ENCODE measurements at places on chromosomes 7 and 10.

GRCh38 chr7:17436126-17436525 is 137.7 kb downstream of the AHR start:
- DNase-seq: no peak

DNA sequence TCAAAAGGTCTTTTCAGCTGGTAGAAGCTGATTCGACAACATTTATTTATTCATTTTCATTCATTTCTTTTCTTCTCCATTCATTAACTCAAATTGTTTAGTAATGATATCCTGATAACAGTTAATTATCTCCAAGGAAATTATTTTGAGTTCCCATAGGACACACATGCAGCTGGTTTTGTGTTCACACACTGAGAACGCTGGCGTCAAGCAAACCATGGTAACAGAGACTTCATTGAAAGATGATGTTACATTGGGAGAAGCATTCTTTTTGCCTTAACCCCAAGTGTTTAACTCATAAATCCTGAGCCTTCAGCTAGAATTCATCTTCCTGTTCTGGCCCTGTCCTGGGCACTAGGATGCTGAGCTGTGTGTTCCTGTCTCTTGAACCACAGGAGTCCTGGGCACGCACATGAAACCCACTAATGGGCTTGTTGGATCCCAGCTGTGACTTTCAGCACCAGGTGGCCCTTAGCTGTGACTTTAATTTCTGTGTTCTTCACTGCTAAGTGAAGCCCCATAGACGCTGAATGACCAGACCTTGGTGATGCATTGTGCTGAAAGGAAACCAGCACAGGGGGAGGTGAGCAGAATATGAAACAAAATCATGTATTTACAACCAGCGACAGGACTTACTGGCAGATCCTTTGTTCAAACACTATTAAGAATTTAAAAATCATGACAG is 121.5 kb upstream of the PRSS58 start:
- DNase-seq: no peak

DNA sequence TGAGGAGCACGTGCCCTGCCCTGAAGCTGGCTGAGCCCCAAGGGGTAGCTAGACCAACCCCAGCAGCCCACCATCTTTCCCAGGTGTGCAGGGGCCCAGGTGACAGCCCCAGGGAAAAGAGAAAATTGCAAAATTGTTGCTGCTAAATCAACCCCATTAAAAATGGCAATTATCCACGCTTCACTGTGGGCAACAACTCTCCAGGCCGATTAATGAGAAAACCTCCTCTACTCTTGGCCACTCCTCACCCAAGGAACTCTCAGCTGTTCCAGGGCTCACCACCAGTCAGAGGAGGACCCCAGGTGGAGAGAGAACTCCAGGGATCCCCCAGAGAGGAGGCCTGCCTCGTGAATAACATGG is 516.1 kb upstream of the MGMT start:
- no peak for DNase-seq

GRCh38 chr10:119478111-119478802 is 64.3 kb downstream of the RGS10 start:
- peak; percentile 74 for DNase-seq

DNA sequence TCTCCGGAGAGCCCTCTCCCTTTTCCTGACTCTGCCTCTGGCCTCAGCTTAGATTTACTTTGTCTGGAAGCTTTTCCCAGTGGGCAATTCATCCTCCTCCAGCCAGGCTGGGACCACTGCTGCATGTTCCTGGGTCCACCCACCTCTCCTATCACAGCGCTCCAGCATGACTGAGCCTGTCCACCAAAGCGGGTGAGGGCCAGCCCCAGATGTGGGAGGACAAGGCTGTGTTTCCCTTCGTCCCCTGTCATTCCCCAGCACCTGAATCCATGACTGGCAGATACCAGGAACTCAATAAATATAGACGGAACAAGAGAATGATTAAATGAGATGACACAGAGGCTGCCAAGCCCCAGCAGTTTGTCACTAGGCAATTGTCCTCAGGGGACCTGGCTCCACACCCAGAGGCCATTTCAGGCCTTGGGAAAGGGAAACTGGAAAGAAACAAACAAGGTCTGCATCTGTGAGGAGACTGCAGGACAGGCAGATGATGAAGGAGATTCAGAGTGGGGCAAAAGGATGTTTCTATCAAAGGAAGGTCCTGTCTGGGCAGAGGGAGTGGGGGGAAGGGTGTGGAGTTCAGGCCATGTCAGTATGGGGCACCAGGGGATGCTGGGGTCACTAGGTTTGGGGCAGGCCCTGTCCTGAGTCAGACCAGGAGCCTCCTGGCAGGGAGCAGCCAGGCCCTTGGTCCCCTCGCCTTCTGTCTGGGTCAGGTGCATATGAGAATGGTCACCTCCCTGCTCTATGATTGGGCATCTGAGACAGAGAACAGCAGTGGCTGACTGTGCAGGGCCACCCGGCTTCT is 576.4 kb downstream of the GRID1 start:
- DNase-seq: no peak

- no peak for DNase-seq
These were observed 12.3 kb upstream of the ACSM6 start for GRCh38 chr10:95181726-95182125.

DNA sequence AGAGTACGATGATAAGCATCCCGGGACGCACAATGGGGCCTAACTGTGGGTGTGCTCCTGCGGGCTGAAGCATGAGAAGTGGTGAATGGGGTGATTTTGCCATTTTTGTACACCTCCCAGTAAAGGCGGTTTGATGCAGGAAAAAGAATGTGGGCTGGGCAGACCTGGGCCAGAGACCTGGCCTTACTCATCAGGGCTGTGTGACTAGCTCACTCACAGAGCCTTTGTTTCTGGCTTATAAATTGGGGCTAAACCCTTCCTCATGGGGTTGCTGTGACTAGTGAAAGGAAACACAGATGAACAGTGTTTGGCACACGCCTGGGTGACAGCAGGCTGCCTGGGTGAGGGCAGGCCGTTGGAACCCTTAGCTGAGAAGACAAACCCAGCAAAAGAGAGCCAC is 18.0 kb downstream of the RRP12 start:
- DNase-seq: no peak

DNA sequence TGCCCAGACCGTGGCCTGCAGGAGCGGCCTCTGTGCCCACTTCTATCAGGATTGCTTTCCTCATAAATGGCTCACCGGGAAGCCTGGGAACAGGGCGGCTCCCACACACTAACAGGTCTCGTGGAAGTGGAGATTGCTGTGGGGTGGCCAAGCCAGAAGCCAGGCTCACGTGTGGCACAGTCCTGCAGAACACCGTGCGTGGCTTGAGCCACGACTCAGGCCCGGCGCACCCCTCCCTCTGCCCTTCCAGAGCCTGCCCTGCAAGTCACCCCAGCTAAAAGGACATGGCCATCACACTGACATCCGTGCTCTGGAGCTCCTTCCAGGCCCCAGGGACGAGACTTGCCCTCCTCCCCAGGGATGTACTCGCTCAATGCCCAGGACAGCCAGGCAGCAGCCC is 7.0 kb downstream of the GPER1 start:
- DNase-seq: no peak

DNA sequence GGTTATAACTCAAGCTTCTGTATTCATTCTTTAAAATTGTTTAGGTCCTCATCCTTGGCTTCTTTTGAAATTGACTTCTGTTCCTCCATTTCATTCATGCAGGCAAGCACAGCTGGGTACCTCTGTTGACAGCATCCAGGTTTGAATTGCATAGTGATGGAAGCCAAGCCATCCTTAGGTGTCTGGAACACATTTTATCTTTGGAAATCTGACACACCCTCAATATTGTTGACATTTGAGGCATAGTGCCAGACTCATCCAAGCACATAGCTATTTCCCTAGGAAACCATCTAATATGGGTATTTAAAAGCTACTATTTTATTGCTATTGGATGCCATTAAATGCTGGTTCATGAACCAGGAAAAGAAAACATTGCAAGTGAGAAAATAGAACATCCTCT is 142.1 kb upstream of the PTPRZ1 start:
- DNase-seq: no peak

- DNase-seq: no peak
These were observed 122.2 kb downstream of the NPY start for GRCh38 chr7:24406053-24406788.

All from naive B cell (primary cell).